A172 (cell line): ENCODE measurements at places on chromosomes 12 and 14.
A peak's percentile ranks its signal among the peaks of the same experiment; 100 is the strongest.

DNA sequence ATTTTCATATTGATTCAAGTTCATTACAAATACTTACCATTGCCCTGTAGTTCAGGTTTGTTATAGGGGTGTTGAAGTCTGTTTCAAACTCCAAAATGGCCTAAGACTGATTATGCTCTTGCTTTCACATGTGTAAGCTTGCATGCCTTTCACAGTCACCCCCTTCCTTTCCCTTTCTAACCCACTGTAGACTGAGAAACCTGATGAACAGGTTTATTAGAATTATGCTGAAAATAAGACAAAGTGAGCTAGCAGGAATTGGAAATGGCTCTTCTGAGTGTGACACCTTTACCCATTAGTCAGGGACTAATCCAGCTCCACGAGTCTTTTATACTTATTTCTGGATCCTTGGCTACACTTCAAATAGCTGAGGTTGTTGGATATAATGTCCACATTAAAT lies 38.9 kb downstream of the FBXO33 start:
- DNase-seq: no peak

- no peak for DNase-seq
Measured at GRCh38 chr12:84033162-84033561, 879.4 kb downstream of the SLC6A15 start.

- DNase-seq: no peak
Measured at GRCh38 chr12:13270817-13271216, 74.3 kb downstream of the EMP1 start.

GRCh38 chr12:110537605-110538409 lies 35.7 kb downstream of the RAD9B start:
- no peak for DNase-seq

GRCh38 chr12:59122784-59123183 lies 202.5 kb upstream of the LRIG3 start:
- no peak for DNase-seq

DNA sequence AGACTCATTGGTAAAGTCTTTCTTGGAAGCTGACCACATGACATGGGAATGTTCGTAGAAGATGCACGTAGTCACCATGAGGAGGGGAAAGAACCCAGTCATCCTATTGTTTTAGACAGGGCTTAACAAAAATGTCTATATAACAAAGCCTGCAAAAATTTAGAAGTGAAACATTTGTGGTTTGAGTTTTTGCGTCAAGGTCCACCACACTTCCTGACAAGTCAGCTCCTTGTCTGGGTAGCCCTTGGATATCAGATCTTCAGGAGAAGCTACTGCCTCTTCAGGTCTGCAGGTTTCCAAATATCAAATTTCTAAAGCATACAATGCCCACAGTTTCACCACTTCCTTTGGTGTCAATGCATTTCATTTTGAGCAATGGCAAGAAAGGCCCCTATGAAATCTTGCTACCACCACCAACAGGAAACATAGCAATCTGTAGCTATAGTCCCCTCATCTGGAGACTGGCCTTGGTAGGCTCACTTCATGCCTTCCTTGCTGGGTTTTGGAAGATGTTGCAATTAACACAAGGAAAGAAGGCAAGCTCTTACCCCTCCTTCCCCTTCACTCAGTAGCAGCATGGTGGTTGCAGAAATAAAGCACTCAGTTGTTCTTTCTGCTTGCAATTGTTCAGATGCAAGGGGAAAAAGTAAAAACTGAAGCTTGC lies 235.2 kb downstream of the PCNX1 start:
- DNase-seq: peak; percentile 57

- DNase-seq: no peak
Measured at GRCh38 chr14:39367387-39367751, 64.9 kb downstream of the FBXO33 start.

GRCh38 chr14:24438223-24439097 lies 4.1 kb downstream of the SDR39U1 start:
- DNase-seq: no peak

GRCh38 chr12:61654698-61655097 lies 605.5 kb upstream of the USP15 start:
- peak; percentile 39 for DNase-seq

DNA sequence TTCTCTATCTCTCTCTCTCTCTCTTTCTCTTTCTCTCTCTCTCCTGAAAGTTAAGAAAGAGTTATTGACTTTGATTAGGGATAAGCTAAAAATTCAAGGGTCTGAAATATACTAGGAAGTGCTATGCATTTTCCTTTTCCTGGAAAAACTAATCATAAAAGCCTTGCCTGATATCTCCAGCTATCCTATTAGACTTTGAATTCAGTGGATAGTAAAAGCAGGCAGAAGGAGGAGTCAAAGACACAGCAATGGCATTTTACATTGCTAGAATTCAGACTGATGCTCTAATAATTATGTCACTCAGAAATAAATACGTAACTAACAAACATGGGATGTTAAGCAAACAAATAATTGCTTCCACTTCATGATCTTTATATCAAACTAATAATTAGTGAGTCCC lies 272.0 kb downstream of the SSPN start:
- no peak for DNase-seq

DNA sequence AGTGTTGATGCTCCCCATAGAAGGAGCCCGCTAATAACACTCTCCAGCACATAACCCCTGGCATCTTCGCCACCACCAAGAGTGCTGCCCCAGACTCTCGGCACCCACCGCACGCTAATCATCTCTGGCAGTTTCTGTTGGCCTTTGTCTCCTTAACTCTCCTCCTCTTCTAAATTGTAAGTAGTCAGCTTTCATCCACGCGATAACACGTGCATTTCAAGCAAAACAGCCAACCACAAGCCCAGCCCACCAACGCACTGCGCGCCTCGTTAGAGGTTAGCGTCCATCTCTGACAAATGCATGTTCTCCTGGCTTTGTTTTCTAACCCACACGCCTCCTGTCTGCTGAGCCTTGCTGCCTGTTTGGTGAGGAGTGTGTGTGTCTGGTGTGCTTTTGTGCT lies 61.1 kb upstream of the RIN3 start:
- no peak for DNase-seq

- no peak for DNase-seq
Measured at GRCh38 chr12:2354151-2354991, 301.6 kb downstream of the CACNA1C start.

GRCh38 chr14:44403193-44403592 lies 103.9 kb downstream of the FSCB start:
- DNase-seq: no peak

GRCh38 chr12:115691123-115691522 lies 586.4 kb downstream of the MED13L start:
- no peak for DNase-seq

GRCh38 chr14:88470542-88471440 lies 84.0 kb downstream of the PTPN21 start:
- DNase-seq: no peak

DNA sequence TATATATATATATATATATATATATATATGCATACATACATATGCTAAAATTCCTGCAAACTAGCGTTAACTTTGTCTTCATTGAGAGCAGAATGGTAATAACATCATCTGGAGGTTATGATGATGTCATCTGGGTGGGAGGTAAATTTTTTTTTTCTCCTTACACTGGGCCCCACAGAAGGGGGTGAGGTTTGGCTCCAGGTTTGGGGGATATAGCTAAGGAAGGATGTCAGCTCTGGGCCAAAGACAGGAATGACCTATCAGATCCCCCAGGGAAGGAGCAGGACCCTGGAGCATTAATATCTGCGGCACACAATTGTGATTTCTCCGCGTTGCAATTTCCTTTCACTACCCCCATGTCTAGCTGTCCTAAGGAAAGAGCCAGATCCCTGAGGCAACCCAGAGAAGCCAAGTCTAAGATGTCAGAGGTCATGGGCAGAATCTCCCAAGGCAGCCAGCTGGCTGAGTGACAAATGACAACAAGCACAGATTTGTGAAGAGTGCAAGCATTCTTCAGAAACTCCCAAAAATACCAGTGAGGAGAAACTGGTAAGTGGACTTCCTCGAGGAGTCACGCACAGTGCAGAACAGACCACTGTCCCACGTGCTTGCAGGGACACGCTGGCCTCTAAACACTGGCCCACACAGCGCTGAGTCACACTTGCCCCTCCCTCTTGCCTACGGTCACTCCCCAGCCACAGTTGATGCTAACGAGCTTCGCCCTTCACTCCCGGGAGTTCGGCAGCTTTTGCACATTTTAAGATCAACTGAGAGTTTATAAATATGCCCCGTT lies 9.9 kb downstream of the UBC start:
- DNase-seq: peak; percentile 87

DNA sequence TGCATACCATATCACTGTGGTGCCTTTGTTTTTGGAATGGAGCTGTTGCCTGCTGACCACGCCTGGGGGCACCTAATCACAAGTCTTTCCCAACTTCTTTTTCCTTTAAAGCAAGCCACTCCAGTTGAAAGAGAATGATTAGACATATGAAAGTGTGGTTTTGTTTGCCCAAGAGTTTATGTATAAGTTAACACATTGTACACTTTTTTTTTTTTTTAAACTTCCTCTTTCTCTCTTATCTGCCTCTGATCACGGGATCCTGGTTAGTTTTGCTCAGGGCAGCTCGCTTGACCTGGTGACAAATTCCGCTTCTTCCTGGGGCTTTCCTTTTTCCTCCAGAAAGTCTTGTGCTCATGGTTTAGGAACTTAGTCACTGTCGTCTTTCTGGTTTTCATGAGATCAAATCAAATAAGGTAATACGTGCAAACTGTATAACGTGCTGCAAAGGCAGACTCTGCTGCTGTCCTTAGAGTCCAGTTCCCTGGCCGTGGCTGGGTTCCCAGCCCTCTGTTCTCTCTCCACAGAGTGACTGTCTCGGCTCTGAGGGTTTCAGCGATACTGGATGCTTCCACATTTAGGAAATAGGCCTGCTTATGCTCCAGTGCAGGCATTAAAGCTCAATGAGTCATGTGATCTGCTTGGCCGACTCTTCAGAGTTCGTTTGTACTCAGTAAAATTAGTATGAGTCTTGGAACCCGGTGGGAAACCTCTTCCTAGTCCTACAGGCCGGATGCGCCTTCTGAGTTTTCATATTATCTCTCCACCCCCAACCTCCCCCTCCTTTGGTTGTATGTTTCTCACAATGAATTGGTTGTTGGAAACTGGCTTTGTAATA lies 15.2 kb downstream of the RASSF3 start:
- peak; percentile 85 for DNase-seq

DNA sequence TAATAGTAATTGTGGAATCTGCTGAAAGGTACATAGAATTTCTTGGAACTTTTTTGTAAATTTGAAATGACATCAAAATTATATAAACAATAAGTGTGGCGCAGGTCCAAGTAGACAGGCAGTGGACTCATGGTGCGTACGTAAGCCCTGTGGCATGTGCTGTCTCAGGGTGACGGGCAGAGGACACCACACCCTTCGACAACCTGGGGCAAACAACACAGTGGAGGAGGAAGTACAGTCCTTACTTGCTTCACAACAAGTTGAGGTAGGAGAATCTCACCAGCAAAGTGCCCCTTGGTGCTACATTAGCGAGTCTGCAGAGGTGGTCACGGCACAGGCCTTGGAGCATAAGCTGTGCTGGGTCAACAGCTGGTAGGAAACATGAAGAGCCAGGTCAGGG lies 180.9 kb downstream of the AEBP2 start:
- no peak for DNase-seq

DNA sequence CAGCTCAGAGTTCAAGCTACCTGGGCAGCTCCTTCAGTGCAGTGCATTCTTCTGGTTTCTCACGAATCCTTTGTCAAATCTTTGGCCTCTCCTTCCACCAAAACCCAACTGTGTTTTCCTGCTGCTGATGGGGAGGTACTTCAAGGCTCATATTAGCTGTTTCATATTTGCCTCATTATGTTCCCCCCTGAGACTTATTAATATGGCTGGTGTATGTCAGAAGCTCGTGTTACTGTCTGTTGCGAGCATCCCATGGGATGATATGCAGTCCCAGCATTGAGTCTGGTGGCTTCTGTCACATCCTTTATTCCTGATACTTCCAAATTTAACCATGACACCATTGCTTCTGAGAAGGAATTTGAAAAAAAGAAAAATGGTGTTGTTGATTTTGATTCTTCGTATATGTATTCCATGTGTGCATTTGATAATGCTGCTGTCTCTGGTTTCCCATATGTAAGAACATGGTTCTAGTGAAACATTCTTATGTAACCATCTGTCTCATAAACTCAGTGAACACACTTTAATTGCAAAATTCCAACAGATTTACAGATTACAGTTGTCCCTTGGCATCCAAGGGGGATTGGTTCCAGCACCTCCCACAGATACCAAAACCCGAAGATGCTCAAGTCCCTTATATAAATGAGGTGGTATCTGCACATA lies 149.1 kb downstream of the KICS2 start:
- DNase-seq: no peak

GRCh38 chr12:51997136-51997535 lies 9.6 kb upstream of the TAMALIN start:
- DNase-seq: no peak

DNA sequence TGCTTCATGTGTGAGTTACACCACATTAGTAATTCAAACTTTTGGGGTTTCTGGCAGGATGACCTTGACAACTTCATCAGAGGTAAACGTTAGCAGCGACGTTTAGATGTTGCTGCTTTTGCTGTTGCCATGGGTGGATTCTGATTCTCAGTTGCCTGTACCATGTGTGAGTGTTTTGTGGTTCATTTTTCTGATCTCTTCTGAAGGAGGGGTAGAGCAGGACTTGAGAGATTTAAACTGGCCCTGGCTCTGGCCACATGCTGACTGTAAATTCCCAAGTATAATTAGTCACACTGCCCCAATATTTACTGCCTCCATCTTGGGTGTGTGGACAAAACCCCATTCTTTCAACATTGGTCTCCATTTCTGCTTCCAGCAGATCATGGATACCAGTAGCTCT lies 110.4 kb downstream of the ETV6 start:
- no peak for DNase-seq

DNA sequence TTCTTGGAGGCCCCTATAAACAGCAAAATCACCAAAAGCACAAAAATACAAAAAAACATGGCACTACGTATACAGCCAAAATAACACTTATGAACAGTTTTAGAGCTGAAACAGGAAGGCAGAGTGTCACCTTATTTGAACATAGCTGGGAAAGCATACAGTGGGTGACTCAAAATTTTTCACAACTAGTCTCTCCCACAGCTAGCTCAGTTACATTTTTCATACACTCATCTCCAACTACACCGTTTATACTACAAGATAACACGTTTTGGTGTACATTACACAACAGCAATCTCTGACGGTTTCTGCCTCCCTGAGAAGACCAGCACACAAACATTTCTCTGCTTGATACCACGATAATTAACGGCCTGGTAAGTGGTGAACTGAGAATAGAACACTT lies 2.9 kb downstream of the RAD52 start:
- DNase-seq: no peak

GRCh38 chr12:45122768-45123380 lies 72.0 kb upstream of the DBX2 start:
- DNase-seq: peak; percentile 6

- DNase-seq: no peak
Measured at GRCh38 chr12:131097202-131098177, 143.8 kb downstream of the ADGRD1 start.

DNA sequence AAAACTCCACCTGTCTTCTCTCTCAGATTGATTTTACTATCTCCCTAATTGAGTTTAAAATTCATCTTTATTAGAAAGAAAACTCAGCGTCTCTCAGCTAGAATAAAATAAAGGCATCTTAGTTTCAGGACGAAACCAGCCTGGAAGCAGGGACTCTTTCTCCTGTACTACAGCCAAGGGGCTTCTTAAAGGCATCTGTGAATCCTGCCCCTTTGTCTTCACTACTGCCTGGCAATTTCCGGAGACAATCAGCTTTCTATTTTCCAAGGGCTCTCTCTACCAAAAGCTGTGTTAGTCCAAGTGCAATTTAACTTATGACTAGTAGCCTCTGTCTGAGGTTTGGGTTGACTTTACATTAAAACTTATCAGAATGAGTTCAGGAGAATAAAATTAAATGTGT lies 623.3 kb upstream of the FOXG1 start:
- DNase-seq: no peak

- DNase-seq: peak; percentile 52
Measured at GRCh38 chr14:55073856-55074255, 22.4 kb downstream of the MAPK1IP1L start.
